ENCODE measurements at places on chromosomes 5 and 9.

- no peak for DNase-seq
Observed at GRCh38 chr5:57716661-57717060, 234.1 kb upstream of the ACTBL2 start.

DNA sequence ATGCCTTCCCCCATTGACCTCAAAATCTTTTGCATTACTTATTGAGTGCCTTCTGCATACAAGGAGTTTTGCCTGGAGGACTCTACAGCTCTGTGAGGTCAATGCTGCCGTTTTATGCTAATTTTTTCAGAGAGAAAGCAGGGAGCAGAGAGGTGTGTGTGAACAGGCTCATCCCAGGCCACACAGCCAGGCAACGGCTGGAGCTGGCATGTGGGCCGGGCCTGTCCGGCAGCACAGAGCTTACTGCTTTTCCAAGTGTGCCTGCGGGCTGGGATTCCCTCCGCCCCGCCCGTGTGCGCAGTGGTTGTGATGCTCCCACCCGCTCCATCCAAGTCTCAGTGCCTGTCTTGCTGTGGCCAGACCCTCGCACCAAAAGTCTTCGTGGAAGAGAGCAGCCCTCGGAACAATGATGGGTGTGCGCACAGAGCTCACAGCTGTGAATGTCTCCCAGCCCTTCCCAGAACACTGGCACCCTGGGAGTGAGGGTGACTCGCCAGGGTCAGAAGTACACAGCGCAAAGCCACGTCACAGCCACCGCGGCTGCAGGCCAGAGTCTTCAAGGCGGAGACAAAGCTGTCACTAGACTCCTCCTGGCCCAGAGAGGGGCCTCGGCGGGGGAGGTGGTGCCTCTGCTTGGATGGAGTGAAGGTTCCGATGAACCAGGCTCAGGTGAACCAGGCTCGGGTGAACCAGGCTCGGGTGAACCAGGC, 82.8 kb downstream of the COL5A1 start:
- DNase-seq = no peak

DNA sequence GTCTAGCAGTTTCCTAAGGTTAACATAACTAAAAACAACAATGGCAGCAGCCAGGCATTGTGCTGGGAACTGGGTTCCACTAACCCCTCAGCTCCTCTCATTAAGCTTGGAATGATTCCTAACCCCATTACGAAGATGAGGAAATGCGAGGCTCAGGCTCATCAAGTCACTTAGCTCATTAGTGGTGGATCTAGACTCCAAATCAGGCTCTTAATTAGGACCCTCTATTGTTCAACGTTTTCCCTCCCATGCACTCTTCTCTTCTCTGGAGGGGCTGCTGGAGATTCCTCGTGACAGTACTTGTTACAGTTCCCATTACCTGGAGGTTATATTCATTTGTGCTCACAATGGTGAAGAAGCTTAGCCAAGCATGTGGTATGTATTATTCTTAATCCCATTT, 6.5 kb downstream of the TAS2R1 start:
- DNase-seq = no peak

DNA sequence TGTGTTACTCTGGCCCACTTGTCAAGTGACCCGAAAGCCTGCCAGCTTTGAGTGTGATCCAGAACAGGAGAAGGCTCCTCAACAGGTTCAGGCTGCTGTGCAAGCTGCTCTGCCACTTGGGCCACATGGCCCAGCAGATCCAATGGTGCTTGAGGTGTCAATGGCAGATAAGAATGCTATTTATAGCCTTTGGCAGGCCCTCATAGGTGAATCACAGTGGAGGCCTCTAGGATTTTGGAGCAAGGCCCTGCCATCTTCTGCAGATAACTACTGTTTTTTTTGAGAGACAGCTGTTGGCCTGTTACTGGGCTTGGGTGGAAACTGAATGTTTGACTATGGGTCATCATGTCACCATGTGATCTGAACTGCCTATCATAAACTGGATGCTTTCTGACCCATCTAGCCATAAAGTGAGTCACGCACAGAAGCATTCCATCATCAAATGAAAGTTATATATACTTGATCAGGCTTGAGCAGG, 180.8 kb downstream of the CARTPT start:
- DNase-seq = no peak

GRCh38 chr5:146313027-146313426, 25.6 kb upstream of the POU4F3 start:
- no peak for DNase-seq

DNA sequence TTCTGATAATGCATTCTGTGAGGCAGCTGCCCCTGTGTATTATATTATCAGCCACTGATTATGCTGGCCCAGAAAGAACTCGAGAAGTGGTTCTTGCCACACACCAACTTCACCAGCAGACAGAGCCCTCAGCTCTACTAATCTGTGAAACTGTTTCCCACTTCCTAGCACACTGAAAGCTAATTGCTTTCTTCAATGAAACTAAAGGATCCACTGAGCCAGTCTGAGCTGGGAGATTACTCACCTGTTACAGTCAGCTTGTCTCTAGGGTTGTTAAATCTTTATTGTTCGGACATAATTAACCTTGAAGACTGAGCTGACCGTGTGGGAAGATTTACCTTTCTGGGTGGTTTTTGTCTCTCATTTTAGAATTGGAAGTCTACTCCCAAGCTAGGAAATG, 263.2 kb downstream of the KCTD16 start:
- no peak for DNase-seq

DNA sequence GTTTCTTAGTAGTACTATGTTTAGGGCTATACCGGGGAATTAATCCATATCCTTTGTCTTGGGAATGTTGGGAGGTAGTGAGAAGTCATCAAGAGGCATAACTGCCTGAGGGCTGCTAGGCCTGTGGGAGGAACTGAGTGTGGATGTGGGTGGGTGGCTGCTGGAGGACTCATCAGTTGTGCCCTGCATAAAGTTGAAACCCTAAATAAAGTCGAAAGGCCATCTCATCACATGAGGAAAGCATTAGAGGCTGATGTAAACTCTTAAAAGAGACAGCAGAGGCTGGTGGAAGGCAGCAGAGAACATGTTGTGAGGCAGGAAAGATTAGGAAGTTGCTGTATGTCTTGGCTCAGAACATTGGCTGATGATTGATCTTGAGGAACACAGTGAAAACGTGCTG, 143.8 kb downstream of the MAST4 start:
- DNase-seq = no peak

DNA sequence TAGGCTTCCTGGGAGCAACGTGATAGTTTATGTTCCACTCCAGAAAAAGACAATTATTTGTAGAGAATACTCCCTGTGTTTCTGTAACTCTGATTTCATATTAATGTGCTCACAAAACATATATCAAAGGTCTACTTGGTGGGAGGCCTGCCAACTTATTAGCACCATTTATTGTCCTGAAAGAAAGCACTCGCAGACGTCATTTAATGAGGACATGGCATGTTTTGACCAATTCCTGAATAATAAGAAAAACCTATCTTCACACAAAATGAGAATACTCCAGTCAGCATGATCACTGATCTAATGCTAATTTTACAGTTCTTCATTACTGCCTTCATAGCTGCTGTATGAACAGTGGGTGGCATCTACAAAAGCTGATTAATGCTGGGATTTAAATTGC, 46.4 kb upstream of the RASEF start:
- no peak for DNase-seq

GRCh38 chr5:148998174-148998797, 64.6 kb downstream of the SH3TC2 start:
- DNase-seq = no peak

DNA sequence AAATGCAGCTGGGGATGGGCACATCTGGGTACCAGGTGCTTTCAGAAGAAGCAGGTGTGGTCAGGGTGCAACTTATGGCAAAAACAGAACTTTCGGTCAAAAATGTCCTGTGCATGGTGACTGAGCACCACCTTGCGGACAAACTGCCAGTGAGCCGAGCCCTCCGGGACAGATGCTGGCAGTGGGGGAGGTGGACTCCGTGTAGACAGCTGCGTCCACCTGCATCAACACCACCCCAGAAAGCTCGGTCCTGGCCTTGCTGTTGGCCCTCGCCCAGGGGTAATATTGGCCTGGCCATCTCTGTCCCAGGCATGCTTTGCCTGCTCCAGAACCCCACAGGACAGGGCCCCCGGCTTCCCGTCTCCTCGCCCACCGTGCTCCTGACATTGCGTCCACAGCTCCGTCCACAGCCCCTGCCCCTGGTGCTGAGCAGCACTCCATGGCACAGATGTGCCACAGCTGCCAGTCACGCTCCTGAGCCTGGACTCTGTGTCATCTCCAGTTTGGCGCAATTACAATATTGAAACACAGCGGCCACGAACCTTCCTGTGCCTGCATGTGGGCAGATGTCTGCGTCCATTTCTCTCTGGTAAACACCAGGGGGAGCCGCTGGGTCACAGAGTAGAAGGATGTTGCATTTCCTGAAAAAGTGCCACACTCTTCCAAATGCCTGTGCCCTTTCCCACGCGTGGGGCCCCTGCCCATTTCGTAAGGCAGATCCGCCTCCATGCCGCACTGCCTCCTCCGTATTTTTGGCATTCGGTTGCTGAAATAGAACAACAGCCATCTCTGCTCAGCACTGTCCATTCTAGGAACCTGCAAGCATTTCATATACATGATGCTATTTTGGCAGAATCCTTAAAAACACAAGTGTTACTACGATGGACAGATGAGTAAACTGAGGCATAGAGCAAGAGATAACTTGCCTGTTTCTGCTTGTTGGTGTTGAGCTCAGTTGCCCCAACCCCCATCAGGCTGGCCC, 33.4 kb upstream of the SLC6A19 start:
- peak; percentile 84 for DNase-seq

DNA sequence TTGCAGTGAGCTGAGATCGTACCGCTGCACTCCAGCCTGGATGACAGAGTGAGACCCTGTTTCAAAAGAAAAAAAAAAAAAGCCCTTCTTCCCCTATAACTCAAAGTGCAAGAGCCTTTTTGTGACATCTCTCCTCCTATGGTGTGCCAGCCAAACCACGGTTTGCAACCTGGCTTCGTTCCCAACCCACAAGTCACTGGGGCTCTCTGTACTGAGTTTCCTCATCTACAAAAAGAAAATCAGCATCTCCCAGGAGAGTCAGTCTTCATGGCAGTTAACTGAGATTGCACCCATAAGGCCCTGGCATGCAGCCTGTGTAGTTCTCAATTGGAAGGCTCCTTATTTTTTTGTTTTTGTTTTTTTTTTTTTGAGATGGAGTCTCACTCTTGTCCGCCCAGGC, 14.8 kb downstream of the ODF2 start:
- DNase-seq = peak; percentile 39

GRCh38 chr9:93983875-93984274, 28.7 kb upstream of the BARX1 start:
- DNase-seq = no peak

DNA sequence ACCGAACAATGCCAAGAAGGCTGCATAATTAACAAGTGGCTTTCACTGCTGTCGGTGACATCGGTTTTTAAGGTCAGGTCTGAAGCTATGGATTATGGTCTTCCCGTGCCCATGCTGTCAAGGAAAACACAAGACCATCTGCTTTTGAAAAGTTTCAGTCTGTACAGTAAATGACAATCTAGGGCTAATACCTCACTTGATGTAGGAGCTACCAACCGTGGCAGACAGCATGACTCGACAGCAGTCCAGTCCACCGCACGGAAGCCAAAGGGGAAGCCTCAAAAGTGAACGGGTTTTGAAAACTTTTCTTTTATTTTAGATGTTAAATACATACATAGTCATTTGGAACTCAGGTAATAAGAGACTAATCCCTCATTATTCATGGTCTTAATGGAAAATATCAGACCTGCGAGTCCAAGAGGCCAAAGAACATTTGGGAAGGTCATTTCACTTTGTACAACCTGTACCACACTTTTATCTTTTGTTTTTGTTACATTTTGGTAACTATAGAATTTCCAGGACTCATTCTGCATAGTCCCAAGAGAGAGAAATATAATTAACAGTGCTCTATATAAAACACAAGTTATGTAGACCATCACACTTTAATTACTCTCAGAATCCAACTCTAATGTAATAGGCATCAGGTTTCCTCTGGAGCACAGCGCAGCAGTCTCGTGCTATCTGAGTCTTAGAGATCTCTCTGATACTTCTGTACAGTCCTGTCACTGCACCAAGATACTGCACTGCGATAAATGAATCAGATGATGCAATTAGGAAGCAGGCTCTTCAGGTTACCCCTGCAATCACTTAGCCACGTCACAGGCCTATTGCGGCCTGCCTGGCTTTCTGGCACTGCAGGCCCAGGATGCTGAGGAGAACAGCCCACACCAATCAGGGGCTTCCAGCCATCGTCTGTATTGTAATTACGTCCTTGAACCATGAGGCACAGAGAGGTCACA, 184.9 kb downstream of the FANCC start:
- DNase-seq = no peak

GRCh38 chr5:177474002-177474476, 605 bp upstream of the DBN1 start:
- DNase-seq = no peak

GRCh38 chr9:109336409-109336808, 15.6 kb upstream of the EPB41L4B start:
- DNase-seq = no peak

GRCh38 chr5:143594902-143595818, 191.7 kb upstream of the NR3C1 start:
- DNase-seq = no peak

DNA sequence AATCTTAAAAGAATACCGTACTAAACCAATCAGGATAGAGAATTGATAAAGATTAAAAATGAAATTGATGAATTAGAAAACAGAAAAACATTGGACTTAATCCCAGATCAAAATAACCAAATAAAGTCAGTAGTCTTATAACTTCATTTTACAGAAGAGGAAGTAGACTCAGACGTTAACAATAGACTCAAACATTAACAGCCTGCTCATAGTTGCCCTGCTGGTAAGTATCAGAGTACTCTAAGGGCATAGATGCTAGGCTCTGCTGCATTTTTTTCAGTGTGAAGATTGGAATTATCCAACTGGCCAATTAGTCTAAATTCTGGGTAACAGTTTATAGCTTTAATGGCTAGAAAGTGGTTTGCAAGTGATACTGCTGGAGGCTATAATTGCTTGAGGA, 42.9 kb downstream of the ADGRV1 start:
- no peak for DNase-seq

DNA sequence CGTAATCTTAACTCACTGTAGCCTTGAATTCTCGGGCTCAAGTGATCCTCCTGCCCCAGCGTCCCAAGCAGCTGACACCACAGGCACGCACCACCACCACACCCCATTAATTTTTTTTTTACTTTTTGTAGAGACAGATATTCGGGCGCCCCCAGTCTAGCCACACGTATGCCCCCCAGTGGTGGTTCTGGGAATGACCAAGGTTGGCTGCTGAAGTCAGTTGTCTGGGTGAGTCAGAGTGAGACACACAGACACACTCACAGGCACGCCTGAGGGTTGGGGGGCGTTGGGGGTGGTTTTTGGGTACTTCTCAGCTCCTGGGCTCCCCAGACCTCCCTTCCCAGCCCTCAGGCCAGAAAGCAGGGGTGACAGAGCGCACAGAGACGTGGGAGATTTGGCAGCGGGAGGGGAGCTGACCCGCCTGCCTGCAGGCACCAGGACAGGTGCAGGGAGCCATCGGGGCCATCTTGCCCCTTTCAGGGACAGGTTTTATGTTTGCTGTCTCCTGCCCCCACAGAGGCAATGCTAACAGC, 4.2 kb upstream of the ENTPD8 start:
- DNase-seq = peak; percentile 82

DNA sequence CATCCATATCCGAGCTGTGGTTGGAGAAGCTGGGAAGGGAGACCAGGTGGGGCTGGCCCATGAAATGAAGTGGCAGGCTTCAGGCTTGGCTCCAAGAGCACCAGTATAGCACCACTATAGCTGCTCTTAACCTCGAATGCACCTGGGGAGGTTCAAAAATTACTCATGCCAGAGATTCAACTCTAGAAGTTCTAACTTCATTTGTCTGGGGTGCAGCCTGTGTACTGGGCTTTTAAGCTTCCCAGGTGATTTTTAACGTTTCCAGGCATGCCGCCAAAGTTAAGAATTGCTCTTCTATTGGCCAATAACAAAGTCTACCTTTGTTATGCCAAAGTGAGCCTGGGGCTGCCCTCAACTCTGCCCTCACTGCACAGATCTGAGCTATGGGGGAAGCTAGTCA, 458 bp downstream of the PRSS3 start:
- no peak for DNase-seq
